ENCODE measurements at places on chromosomes 7 and 10.
A peak's percentile ranks its signal among the peaks of the same experiment; 100 is the strongest.

- DNase-seq: no peak
These were observed 8.5 kb downstream of the SFTPD start for GRCh38 chr10:79940431-79940830.

GRCh38 chr7:156842740-156843140, 50.2 kb downstream of the LMBR1 start:
- no peak for DNase-seq

DNA sequence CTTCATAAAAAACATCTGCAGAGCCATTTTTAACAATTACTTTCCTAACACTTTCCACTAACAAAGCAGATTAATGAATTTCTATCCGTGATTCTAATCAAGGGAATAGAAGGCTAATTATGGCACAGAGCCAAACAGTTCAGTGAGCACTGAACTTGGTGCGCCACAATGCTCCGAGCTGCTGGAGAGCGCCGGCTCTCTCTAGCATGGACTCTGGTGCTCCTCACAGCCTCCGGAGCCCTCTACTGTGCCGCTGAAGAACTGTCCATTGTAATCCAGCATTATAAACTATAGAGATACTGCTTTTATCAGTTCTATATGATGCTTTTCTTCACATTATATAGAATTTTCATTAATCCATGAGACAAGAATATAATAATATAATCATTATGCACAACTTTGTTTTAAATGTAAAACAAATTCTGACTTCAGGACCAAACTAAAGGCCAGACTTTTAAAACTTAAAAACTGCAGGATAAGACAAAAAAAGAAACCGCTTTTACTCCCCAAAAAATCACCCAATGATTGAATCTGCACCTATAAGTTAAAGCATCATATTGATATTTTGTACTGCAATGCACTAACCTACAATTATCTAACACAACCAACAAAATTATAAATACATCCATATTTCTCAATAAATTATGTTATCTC, 123.6 kb downstream of the RNF32 start:
- peak; percentile 26 for DNase-seq

DNA sequence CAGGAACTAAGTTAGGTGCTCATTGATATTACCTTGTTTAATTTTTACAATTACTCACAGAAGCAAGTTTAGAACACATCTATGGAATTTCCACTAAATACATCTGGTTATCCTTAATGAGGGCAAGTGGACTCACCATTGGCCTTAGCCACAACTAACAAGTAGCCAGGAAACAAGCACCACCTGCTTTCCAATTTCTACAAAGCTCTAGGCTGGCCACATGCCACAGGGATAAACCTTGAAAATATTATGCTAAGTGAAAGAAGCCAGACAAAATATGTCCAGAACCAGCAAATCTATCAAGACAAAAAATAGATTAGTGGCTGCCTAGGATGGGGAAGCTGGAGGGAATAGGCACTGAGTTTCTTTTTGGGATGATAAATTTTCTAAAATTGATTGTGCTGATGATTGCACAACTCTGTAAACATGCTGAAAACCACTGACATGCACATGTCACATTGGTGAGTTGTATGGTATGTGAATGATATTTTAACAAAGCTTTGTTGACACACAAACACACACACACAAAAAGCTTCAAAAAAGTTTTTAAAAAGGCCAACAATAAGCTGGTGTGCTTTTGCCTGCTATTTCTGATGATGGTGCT, 179.4 kb downstream of the CPEB3 start:
- DNase-seq: no peak

- no peak for DNase-seq
These were observed 2.8 kb upstream of the FLNC start for GRCh38 chr7:128827248-128827958.

GRCh38 chr10:24343686-24344085, 134.7 kb downstream of the KIAA1217 start:
- DNase-seq: no peak

GRCh38 chr10:124068929-124069328, 24.5 kb downstream of the CHST15 start:
- no peak for DNase-seq

DNA sequence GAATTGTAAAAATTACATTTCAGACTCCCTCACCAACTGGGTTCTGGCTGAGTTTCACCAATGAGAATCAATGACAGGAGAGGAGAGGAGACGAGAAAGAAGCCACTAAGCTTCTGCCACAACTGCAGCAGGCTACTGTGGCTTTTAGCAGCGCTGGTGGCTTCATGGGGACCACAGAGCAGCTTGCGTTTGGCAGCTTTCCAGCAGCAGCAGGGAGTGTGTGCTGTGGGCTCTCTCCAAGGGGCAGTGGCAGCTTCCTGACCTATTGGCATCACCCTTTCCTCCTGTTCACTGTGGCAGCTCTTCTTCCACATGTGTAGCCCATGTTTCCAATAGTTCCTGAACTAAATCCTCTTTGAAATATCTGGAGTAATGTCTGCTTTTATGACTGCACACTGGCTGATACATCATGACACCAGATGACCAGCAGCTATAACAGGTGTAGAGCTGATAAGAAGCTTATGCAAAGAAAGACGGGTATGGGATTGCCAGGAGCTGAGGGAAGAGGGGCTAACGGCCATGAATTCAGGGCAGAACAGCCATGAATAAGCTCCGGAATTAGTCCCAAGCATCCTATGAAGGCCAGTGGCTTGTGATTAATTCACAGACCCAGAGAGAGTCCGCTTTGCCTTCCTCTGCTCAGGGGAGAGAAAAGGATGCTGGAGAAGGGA, 46.8 kb downstream of the KCNH2 start:
- no peak for DNase-seq

DNA sequence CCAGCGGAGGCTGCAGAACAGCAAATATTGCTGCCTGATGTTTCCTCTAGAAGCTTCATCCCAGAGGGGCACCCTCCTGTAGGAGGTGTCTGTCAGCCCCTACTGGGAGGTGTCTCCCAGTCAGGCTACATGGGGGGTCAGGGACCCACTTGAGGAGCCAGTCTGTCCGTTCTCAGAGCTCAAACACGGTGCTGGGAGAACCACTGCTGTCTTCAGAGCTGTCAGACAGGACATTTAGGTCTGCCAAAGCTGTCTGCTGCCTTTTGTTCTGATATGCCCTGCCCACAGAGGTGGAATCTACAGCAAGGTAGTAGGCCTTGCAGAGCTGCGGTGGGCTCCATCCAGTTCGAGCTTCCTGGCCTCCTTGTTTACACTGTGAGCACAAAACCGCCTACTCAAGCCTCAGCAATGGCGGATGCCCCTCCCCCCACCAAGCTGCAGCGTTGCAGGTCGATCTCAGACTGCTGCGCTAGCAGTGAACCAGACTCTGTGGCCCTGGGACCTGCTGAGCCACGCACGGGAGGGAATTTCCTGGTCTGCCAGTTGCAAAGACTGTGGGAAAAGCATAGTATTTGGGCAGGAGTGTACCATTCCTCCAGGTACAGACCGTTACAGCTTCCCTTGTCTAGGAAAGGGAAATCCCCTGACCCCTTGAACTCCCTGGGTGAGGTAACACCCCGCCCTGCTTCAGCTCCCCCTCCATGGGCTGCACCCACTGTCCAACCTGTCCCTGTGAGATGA, 17.7 kb upstream of the MINDY3 start:
- DNase-seq: no peak

- DNase-seq: no peak
These were observed 369.3 kb downstream of the CALN1 start for GRCh38 chr7:72042855-72043254.

GRCh38 chr7:146000882-146001281, 115.7 kb upstream of the CNTNAP2 start:
- DNase-seq: no peak

GRCh38 chr10:98269435-98269912, 1.5 kb upstream of the LOXL4 start:
- peak; percentile 37 for DNase-seq

- no peak for DNase-seq
These were observed 124.7 kb downstream of the GRM3 start for GRCh38 chr7:86768394-86768793.

DNA sequence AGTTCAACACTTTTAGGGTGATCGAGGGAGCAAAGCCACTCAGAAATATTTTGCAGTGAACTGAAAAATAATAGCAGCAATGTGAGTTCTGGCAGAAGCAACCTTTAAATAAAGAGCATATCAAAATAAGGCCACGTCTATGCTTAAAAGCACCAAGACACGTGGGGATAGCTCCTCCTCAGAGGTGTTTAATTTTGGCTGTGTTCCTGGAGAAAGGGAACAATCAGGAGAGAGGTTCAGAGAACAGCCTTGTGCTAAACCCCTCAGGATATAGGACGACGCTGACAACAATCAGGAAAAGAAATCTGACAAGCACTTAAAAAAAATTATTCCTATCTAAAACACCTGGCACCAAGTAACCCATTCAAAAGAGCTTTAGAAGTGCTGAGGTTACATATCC, 471.9 kb upstream of the CELF2 start:
- no peak for DNase-seq

GRCh38 chr7:22681312-22681711, 45.7 kb upstream of the IL6 start:
- no peak for DNase-seq

DNA sequence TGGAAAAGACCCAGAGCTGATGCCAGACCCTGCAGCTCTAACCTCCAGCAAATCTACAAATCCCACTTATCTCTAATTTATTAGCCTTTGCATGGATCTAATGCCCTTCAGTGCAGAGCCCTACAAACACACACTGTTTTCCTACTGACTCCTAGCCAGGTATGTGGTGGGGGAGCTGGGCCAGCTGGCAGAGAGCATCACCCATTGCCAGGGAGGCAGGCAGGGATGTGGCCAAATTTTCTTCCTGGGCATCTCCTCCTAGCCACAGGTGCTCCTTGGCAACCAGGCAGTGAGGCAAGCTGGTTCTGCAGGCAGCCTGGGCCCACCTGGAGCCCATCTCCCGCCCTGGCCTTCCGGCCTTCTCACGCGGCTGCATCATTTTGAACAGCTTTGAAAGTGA, 55.9 kb upstream of the EMX2 start:
- no peak for DNase-seq

DNA sequence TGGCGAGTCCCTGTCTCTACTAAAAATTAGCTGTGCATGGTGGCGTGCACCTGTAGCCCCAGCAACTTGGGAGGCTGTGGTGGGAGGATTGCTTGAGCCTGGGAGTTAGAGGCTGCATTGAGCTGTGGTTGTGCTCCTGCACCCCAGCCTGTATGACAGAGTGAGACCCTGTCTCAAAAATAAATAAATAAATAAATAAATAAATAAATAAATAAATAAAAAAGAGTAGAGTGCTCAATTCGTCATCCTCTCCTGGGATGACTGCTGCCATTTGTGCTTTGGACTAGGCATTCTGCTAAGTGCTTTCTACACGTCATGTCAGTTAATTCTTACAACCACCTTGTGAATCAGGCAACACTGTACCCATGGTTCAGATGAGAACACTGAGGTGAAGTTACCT, 130.6 kb downstream of the DOCK1 start:
- DNase-seq: no peak

DNA sequence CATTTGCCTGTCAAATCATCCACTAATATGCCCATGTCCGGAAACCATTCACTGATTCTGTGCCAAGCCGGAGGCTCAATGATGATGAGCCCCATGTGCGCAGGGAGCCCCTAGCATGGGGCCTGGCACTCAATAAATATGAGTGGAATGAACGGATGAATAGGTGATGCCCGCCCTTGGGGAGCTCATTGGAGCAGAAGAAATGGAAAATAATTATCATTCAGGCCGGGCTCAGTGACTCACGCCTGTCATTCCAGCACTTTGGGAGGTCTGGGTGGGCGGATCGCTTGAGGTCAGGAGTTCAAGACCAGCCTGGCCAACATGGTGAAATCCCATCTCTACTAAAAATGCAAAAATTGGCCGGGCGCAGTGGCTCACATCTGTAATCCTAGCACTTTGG, 11.0 kb downstream of the RHBDD2 start:
- DNase-seq: peak; percentile 28

GRCh38 chr10:133525444-133525843, 1.7 kb upstream of the CYP2E1 start:
- DNase-seq: no peak

- DNase-seq: no peak
These were observed 217.3 kb upstream of the HABP2 start for GRCh38 chr10:113335592-113335991.

DNA sequence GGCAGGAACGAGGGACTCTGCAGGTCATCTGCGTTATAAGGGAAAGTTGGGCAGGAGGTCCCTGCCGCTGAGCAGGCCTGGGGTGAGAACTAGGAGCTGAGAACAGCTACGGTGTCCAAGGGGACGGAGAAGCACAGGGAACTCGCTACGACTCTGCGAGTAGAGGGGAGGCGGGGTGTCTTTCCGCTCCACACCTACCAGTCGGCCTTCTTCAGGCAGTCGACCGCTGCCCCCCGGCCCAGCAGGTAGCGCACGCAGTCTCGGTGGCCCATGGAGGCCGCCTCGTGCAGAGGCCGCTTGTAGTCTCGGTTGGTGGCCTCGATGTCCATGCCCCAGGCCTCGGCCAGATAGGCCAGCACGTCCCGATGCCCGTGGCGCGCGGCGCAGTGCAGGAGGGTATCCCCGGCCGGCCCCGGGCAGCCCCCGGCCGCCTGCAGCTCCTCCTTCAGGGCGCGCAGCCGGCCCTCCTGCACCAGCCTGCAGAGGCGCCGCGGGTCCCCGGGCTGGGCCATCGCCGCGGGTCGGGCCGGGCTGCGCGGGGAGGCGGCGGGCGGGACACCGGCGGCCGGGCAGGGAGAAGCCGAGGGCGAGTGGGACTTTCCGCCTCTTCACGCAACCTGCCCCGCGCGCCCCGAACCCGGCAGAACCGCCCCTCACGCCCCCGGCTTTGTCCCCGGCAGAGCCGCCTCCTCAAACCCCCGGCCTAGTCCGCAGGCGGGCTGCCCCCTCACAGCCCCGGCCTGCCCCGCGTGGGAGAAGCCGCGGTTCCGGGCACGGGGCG, 660 bp downstream of the ANKRD16 start:
- no peak for DNase-seq

- DNase-seq: no peak
These were observed 68.9 kb upstream of the CCDC71L start for GRCh38 chr7:106729720-106730385.

DNA sequence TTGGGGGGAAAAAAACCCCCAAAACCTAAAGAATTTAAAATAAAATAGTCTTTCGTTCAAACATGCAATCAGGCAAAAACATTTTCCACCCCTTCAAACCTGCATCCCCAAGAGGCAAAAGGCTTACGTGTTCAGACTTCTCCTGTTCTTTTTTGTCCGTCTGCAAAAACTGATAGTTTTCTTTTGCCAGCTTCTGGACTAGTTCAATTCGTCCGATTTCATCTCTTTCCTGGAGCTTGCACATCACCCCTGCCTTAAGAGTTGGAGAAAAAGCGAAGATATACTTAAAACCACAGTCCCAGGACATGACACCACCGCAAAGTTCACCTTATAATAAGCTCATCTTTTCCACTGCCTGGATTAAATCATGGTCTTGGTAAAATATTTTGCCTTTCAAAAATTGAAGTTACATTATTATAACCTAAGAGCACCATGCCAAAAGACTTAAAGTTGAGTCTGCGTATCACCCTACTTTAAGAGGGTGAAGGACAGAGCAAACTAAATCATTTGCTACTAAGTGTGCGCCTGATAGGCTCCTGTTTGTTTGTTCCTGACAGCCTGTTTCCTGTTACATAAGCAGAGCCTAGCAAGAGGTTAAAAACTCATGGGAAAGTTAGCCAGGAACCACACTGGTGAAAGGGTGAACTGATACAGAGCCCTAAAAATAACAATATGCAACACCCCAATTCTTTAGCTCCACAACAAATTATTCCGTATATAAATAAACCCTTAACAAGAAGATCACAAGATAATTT, 137.0 kb downstream of the RAPGEF5 start:
- DNase-seq: no peak
